NCI-H2171 (cell line): ENCODE measurements at places on chromosomes 1 and 21.

GRCh38 chr1:31647106-31647505, 2.4 kb upstream of the PEF1 start:
- DNase-seq = no peak

DNA sequence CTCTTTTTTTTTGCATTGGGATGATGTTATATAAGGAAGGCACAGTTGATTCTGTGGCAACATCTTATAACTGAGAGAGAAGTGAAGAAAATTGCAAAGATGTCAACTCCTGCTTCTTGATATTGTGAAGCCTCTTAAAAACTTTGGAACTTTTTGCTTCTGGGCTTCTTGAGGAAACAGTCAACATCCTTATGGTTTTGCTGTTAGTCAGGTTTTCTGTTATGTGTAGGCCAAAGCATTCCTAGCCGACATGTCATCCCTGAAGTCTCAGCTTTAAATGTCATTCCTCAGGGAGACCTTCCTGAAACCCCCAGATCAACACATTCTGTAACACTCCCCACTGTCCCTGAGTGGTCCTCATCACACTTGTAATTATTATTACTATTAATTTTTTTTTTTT, 12.6 kb downstream of the FALEC start:
- DNase-seq = no peak

DNA sequence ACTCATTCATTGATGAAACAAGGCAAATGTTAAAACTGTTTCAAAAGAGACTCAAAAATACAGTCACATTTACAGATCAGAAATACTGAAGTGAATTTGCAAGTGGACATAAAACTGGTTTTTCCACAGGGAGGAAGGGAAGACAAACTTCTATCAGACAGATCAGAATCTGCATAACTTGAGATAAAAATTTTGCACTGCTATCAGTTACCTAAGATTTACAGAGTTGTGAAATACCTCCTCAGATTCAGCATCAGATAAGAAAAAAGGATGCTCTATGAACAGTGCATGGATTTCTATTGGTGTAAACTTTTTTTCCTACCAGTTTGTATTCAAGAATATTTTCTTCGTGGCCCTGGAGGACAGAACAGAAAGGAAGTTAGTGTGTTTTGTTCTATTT, 575.4 kb downstream of the RWDD3 start:
- DNase-seq = no peak

GRCh38 chr1:21659924-21660326, 9.2 kb downstream of the RAP1GAP start:
- DNase-seq = no peak

- DNase-seq = no peak
Observed at GRCh38 chr1:91952187-91952586, 3.0 kb downstream of the BRDT start.
